ENCODE measurements at places on chromosomes 12 and 14.

- peak; percentile 34 for DNase-seq
Measured at GRCh38 chr12:56634242-56634836, 4.2 kb upstream of the BAZ2A start.

DNA sequence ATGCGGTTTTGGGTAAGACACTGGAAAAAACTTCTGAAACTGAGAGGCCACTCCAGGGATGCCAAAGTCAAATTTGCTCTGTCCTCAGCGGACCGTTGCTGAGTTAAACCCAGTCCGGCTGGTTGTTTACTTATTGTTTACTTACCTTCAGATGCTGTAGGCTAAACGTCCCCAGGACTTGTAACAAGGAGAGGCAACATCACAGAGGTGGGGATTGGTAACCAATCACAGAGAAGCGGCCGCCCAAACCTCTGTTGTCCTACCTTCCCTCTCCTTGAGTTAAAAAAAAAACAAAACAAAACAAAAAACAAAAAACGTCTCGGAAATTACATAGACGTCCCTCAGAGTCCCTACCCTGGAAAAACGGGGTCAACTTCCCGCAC lies 380 bp downstream of the ANO2 start:
- no peak for DNase-seq

DNA sequence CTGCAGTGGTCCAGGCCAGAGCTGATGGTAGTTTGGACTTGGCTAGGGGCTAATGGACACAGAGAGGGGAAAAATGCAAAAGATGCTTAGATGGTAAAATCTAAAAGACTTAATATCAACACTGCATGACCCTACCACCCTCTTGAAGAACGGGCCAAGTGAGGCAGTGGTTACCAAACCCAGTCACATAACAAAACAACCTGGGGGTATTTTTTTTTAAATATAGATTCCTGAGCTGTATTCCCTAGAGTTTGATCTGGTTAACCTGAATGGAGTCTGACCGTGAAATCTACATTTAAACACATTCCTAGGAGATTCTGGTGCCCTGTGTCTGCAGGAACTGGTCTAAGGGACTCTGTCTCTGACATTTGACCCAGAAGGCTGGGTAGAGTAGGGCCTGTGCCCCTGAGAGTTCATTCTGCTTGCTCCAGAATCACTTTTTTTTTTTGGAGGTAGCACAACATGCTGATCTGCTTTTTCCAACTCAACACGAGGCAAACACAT lies 15.7 kb downstream of the ABHD4 start:
- DNase-seq = no peak

- no peak for DNase-seq
Measured at GRCh38 chr12:28027947-28028724, 55.6 kb upstream of the PTHLH start.

GRCh38 chr14:93430315-93431035 lies at the start of gene UNC79:
TSS of gene UNC79 (plus strand) at chr14:93430939. CDS start at chr14:93431030, 91 bp downstream.
- no peak for DNase-seq

DNA sequence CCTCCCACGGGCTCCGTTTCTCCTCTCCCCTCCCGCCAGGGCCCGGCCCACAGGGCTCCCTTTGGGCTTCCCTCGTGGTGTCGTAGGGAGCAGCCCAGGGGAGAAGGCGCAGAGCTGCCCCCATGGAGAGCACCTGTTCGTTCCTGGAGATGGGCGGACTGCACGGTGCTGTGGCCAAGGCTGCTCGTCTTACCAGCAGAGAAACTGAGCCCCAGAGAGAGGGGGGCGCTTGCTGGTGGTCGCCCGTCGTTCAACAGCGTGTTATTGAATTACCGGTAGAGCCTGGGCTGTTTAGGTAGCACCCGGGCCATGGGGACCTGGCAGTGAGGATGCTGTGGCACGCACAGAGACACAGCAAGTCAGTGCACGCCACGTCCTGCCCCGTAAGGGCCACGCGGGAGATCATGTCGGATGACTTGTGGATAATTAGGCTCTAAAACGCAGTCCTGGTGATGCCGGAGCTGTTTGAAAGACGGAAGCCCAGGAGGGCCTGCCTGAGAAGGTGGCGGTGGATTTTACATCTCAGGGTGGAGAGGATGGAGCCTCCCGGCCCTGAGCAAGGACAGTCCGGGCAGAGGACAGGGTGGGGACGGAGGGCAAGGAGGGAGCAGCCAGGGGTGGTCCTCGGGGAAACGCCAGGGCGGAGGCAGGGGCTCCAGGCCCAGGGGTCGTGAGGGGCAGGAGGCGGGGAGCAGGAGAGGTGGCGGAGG lies 134.4 kb downstream of the ADGRD1 start:
- DNase-seq = no peak

DNA sequence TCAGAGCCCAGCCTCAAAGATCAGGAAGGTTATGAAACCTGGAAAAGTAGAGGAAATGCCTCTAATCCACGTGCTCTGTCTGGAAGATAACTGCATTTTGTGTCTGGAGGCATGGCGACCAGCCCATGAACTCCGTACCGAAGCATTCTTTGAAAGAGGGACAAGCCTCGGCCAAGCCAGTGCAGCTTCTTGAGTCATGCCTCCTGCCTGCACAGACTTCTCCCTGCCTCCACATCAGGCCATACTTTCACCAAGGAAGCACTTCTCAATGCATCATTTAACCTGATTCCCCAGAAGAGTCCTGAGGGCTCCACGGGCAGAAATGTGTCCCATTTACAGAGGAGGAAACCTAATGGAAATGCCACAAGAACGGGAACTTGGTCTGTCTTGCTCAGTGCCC lies 3.4 kb downstream of the ACTN1 start:
- no peak for DNase-seq

DNA sequence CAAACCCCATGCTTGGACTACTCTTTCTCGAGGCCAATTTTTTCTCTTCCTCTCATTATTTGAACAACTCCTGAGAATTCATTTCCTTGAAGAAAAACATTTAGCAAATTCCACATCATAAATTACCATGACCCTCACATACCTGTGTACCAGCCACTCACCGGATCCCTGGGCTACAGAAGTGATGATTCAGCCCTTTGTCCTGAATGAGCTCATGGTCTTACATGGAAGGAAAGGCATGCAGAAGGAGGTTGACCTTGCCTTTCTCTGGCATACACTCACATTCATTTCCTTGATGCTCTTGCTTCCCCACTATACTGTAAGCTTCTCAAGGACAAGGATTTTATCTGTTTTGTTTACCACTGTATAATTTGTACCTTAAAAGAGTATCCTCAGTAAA lies 191.5 kb downstream of the SLC5A8 start:
- no peak for DNase-seq

DNA sequence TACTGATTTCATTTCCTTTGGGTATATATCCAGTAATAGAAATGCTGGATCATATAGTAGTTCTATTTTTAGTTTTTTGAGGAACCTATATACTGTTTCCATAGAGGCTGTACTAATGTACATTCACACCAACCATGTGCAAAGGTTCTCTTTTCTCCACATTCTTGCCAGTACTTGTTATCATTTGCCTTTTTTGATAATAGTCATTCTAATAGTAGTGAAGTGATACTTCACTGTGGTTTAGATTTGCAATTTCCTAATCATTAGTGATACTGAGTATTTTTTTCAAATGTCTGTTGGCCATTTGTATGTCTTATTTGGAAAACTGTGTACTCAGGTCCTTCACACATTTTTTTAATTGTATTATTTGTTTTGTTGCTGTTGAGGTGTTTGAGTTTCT lies 148.2 kb upstream of the NAV3 start:
- no peak for DNase-seq

- DNase-seq = no peak
Measured at GRCh38 chr12:57993834-57994233, 52.5 kb downstream of the ATP23 start.

DNA sequence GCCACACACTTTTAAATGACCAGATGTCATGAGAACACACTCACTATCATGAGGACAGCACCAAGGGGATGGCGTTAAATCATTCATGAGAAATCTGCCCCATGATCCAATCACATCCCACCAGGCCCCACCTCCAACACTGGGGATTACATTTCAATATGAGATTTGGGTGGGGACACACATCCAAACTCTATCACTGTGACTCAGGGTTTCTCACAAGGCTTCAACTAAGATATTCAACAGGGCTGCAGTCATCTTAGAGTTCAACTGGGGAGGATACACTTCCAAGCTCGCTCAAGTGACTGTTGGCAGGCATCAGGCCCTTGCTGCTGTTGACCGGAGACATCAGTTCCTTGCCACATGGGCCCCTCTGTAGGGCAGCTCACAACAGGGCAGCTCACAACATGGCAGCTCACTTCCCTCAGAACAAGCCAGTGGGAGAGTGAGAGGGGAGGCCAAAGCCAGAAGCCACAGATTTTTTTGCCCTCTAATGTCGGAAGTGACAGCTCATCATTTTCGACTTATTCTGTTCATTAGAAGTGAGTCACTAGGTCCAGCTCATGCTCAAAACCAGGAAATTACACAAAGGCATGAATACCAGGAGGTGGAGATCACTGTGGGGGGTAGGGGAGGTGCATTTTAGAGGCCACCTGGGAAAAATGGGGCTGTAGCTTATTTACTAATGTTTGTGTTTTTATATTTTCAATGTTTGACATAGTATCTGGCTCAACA lies 50.8 kb upstream of the PTHLH start:
- no peak for DNase-seq

- no peak for DNase-seq
Measured at GRCh38 chr12:27585739-27586265, 61.8 kb downstream of the PPFIBP1 start.

GRCh38 chr12:12747278-12747677 lies 30.1 kb downstream of the CDKN1B start:
- no peak for DNase-seq

GRCh38 chr14:75425446-75425845 lies 2.4 kb upstream of the JDP2 start:
- no peak for DNase-seq

- no peak for DNase-seq
Measured at GRCh38 chr14:71203306-71203705, 296.0 kb downstream of the PCNX1 start.

- no peak for DNase-seq
Measured at GRCh38 chr14:59155886-59156285, 32.6 kb upstream of the DAAM1 start.

- DNase-seq = no peak
Measured at GRCh38 chr14:68775614-68776126, 17.2 kb downstream of the ZFP36L1 start.

GRCh38 chr12:12938541-12938940 lies 13.4 kb downstream of the GPRC5D start:
- no peak for DNase-seq

DNA sequence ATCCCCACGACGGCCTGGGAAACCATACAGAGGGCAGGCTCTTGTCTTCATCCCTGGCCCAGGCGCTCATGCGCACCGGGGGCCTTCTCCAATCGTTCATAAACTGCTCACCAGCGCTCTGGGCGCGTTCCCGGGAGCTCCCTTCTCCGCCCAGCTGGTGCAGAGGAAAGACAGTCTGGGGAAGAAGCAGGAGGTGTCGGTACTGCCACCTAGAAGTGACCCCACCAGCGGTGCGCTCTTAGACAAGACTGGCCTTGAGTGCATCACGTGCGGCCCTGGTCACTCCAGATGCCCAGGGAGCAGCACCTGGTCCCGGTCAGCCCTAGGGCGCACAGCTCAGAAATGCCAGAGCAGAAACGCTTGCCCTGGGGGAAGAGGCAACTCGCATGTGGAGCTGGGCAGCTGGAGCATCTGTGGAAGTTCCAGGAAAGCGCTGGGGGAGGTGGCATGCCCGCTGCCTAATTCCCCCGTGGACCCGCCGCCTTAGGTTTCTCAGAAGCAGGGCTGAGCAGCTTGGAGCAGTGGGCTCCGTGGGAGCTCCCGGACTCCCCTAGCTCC lies 2.5 kb downstream of the GSC start:
- DNase-seq = no peak

DNA sequence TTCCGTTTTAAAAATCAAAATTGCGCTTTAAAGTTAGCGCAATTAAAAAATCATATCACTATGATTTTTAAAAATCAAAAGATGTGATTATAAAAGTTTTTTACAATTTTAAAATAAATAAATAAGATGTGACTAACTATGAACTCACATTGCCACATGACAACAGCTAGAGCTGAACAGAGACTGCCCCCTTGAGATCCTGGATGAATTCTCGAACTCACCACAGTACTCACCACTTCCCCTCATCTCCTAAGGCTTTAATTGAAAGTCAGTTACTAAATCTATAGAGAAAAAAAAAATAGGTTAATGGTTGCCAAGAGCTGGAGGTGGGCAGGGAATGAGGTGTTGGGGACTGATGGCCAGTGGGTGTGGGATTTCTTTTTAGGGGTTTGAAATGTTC lies 384.2 kb downstream of the ZFP36L1 start:
- no peak for DNase-seq

GRCh38 chr14:54493293-54493692 lies 4.5 kb upstream of the GMFB start:
- no peak for DNase-seq

GRCh38 chr12:80045594-80045993 lies 53.7 kb upstream of the OTOGL start:
- no peak for DNase-seq

DNA sequence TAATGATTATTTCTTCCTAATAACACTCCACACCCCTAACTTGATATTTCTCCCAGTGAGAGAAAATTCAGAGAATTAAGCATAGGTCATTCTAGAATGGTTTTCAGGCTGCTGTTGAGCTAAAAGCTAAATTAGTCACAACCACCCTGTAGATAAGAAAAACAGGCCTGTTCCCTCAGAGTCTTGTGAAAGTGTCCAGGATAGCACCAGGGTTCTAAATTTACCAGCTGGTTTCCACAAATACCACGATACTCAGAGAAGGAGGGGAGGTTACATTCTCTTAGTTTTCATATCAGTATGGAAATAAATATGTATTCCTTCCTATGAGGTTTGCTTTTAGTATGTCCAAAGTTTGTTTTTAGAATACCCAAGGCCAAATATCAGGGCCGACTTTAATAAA lies 66.0 kb upstream of the YARS2 start:
- DNase-seq = no peak

GRCh38 chr12:54036620-54037359 lies 3.9 kb downstream of the HOXC5 start:
- DNase-seq = no peak

DNA sequence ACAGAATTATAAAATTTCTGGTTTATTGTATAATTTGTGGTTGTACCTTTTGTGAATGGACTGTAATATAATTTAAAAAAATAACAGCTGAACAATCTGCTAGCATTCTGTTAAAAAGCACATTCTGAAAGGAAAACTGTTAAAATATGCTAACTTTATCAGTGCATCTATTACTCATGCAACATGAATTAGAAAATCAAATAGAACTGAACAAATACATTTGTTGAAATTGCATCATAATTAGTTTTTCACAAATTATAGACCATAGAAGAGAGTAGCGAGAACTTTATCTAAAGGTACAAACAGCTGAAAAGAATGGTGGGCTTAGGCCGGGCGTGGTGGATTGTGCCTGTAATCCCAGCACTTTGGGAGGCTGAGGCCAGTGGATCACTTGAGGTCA lies 33.0 kb downstream of the PTPN21 start:
- DNase-seq = no peak

- DNase-seq = no peak
Measured at GRCh38 chr12:100539202-100539601, 34.3 kb upstream of the GAS2L3 start.

DNA sequence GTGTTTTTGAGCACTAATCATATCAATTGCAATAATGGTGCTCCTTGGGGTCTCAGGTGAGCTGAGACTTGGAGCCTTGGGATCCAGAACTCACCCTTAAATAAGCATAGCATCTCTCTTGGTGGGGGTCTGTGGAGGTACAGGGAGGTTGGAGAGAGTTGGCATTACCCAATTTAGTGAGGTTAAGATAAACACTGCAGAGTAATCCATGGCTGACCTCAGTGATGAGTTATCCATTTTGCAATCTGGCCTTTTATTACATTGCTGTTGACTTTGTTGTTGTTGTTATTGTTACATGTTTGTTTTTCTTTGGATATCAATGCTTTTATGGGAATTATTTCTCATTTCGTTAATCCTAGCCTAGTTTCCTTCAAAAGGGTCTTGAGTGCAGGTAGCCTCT lies 373.3 kb downstream of the NRXN3 start:
- DNase-seq = no peak

Data from activated naive CD4-positive, alpha-beta T cell treated with Interleukin-2 at 50 U/mL for 16 hours (primary cell).